Prostate gland (tissue), 2 donors: ENCODE measurements at places on chromosomes 3 and 15. TPM values are rescaled to one million over a fixed set of nuclear protein-coding genes. Genes with fewer than 3 reads are reported as not detected.

DNA sequence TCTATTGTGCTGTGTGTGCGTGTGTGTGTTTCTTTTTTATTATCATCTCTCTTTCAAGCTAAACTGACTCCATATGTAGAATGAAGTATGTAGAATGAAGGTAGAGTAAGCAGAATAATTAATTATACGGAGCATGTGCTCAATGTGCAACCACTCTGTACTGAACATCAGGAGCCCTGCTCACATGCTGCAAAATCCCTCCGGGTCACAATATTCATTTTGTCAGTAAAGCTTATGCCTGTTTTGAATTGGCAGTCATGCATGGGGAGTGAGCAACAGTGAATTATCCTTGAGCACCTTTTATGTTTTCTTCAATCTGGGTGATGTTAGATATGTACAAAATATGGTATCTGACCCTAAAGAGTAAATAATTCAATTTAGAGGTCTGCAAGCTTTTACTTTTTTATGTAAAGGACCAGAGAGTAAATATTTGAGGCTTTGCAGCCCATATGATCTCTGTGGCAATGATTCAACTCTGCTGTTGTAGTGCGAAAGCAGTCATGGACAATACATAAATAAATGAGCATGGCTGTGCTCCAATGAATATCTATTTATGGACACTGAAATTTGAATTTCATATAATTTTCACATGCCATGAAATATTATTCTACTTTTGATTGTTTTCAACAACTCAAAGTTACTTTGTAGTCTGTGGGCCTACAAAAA is 199.9 kb downstream of the VGLL3 start:
- H3K27ac ChIP-seq: no peak overlapping the region
- no peaks in the 10 kb centered on the region for H3K27me3 ChIP-seq
- no peaks in the 10 kb centered on the region for H3K4me1 ChIP-seq
- no peak for DNase-seq
- H3K36me3 ChIP-seq: no peaks in the 10 kb centered on the region
- no peak overlapping the region for H3K4me3 ChIP-seq

DNA sequence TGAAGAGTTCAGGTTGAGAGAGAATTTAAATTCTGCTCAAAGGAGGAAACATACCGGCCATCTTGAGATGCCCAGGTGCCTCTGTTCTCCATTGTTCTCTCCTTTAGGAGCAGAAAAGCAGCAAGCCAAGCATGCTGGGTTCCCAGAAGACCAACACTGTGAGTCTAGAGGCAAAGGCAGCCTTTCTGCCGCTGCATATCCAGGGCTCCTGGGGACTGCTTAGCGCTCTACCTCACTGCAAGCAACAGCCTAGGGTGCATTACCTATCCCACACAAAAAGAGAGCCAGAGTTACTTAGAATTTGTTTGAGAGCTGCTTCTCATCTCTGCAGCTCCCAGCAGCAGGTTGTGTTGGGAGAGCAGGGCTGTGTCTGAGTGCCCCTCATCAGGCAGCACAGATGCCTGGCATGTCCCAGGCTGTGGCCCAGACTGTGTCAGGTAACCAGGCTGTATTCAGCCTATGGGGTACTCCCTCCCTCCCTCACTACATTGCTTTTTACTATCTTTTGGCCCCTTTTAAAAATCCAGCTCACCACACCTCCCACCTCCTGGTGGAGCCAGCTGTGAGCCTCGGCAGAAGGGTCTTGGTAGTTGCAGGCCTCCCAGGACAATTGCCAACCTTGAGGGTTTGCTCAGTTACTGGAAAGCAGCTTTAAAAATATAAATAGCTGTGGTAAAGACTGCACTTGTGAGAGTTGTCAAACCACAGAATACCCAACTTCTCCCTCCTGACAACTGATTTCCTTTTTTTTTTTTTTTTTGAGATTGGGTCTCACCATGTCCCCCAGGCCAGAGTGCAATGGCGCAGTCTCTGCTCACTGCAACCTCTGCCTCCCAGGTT is 30.2 kb downstream of the BCL2L10 start:
- DNase-seq: no peak
- H3K4me3 ChIP-seq: no peak overlapping the region
- no peaks in the 10 kb centered on the region for H3K4me1 ChIP-seq
- H3K36me3 ChIP-seq: no peaks in the 10 kb centered on the region
- H3K27me3 ChIP-seq: no peaks in the 10 kb centered on the region

GRCh38 chr3:196662711-196663571 is 23.4 kb downstream of the NRROS start:
- no peaks in the 10 kb centered on the region for H3K27me3 ChIP-seq
- H3K36me3 ChIP-seq: no peaks in the 10 kb centered on the region
- H3K4me1 ChIP-seq: no peaks in the 10 kb centered on the region
- no peak overlapping the region for H3K27ac ChIP-seq
- H3K4me3 ChIP-seq: no peak overlapping the region
- DNase-seq: no peak

DNA sequence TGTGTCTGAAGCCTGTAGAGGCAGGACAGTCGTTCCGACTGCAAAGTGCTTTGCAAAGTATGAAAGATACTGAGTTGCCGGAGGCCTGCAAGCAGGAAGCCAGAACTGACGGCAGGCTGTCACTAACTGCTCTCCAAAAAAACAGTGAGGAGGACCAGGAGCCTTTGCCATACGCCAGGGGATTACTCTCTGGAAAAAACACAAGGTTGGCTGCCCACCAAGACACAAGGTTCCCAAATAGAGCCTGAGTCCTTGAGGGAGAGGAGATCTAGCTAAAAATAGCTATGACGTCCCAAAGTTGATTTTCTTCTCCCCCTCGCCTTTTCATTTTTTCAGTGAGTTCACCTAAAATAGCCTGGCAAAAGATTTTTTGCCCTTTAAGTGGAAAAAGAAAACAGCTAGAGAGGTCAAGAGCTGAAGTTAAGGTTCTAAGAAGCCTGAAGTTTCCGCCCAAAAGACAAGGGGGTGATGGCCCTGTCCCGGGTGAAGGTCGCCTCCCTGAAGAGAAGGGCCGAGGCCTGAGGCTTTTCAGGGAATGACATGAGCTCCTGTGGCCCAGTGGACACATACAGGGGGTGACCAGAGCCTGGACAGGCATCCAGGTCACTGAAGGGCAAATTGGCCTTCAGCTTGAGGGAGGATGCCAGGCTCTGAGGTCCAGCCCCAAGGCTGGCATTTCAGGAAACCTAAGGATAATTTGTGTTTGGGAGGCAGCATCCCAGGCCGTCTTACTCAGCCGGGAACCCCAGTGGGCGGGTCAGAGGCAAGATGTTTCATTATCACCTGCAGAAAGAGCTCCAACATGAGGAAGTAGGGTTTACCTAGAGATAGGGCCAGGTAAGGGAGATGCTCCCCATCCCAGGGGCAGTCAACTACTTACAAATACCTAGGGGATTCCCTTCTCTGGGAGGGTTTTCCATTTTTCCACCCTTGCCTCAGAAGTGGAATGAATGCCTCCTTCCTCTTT is 44.9 kb upstream of the DGKG start:
- peak overlapping the region; percentile 4 for H3K27ac ChIP-seq
- no peak for DNase-seq
- H3K36me3 ChIP-seq: no peaks in the 10 kb centered on the region
- no peak overlapping the region for H3K4me3 ChIP-seq
- no peaks in the 10 kb centered on the region for H3K27me3 ChIP-seq

Gene ADAMTS9
- 30.0 TPM for total RNA-seq

Gene GOLGA8S
- total RNA-seq: 1.5 TPM

- no peak overlapping the region for H3K27ac ChIP-seq
- no peaks in the 10 kb centered on the region for H3K4me1 ChIP-seq
- H3K36me3 ChIP-seq: no peaks in the 10 kb centered on the region
- no peaks in the 10 kb centered on the region for H3K27me3 ChIP-seq
- no peak for DNase-seq
Observed at GRCh38 chr15:74511583-74511982, 29.4 kb upstream of the ARID3B start.
